Activated T-cell treated with anti-CD3 and anti-CD28 coated beads for 48 hours (primary cell): ENCODE measurements at places on chromosomes 12 and 14.

DNA sequence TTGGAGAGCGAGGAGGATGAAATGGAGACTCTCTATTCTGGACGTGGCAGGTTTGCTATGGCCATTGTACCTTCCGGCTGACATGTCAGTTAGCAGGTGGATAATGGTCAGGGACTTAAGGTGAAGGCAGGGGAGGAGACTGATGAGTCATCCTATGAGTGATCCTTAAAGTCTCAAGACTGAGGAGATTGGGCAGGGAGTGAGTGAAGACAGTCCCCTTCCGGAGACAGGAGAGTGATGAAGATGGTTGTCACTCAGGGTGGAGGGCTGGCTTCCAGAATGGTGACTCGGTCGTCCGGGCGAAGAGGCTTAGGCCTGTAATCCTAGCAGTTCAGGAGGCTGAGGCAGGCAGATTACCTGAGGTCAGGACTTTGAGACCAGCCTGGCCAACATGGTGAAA, 49.8 kb upstream of the CCDC63 start:
- DNase-seq: no peak

DNA sequence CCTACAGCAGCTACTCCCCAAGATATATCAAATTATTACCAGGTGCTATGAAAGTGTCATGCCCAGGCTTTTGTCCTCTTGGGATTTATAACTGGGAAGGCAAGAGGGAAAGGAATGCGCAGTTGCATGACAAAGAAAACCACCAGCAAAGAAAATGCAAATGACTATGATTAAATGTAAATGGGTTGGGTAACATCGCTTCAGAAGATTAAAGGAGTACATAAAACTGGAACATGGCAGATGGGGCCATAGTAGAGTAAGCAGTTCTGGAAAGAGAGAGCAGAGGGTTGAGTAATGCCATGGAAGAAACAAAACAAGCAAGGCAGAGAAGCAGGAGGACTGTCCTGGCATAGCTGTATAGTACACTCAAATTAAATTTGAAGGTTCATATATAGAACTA, 493.1 kb downstream of the NOVA1 start:
- DNase-seq: no peak

GRCh38 chr14:54893151-54893760, 9.4 kb downstream of the GCH1 start:
- DNase-seq: no peak

DNA sequence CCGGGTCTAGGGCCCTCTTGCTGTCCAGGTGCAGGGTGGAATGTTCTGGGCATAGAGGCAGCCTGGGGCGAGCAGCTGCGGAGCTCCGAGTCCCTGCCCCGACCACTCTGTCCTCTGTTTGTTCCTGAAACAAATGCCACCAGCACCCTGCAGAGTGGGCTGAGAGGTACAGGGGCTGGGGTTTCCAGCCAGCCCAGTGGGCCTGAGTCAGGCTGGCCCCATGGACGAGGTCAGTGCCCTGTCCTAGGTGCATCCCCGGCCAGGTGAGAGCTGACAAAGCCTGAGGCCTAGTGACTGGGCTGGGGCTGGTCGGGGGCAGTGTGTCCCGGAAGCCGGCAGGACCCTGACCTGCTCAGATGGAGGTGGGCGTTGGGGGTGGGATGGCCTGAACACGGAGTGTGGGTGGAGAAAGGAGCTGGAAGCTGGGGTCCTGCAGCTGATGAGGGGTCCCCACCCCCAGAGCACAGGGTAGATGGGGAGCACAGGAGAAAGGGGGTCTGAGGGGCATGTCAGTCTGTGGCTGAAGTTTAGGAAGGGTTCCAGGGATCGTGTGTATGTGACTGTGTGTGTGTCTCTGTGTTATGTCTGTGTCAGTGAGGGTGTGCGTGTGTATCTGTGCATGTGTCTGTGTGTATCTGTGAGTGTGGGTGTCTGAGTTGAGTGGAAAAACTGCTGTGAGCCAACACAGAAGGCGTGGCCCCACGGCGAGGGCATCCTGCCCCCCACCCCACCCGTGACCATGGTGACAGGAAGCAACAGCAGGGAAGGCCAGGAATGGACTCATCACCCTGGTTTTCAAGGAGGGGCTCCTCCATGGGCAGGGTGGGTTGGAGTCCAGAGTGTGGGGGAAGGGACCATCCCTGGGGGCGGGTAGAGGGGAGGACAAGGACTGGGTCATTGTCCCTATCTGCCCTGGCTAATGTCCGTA, 2.4 kb upstream of the CRIP1 start:
- DNase-seq: no peak
